NCI-H526 treated with DMSO at 0.1 percent for 48 hours (cell line): ENCODE measurements at places on chromosomes 5 and 9.

GRCh38 chr5:124751031-124751430 is 4.6 kb upstream of the ZNF608 start:
- DNase-seq, result no peak

DNA sequence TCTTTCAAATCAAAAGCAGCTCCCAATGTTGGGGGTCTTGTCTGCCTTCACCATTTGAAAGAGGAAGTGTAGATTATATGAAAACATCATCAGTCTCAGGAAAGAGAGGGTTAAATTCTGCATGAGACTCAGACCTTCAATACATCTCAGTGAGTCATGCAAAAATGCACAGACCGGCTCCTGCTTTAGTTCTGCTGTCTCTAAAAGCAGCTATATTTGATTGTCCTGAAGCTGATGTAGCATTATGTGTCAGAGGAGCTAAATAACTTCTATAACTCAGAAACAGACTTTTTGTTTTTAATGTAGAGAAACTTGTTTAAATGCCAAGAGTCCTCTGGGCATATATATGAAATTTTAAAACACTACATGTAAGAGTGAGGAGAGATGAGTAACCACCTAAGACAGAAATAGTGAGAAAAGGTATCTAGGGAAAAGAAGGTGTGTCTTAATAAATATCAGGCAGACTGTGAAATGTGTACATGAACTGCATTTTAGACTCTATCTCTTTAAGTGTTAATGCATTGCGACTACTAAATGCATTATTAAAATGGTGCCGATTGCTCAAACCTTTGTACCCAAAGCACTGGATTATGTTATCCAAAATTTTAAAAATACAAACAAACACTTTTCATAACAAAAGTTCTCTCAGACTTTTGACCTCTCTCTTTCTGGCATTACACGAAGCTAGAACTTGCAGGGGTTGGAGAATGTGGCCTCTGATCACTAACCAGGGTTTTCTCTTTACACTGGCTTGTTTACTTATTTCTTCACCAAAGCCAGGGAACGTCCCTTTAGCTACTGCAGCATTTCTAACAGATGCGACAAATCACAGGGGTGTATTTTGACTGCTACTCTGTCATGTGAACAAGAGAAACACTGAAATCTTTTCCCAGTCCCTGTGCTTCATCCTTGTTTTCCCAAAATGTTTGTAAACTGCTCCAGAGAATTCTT is 302.3 kb downstream of the ARL15 start:
- no peak for DNase-seq

DNA sequence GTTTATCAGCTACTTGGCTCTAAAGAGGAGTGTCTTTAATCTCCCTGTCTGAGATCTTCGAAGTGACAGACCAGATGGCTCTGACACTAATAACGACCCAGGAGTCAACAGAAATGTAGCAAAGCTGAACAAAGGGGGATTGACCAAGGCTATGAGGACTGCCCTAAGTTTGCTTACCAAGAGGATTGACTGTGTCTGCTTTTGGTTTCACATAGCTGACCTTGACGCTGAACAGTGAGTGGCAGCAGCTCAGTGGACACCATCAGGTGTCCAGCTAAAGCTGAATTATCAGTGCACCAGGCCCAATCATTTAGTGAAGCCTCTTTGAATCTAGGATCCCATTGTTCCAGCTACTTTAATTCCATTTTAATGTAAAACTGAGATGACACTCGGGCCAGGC is 262.6 kb downstream of the COX7C start:
- DNase-seq, result no peak

- DNase-seq, result peak; percentile 12
Measured at GRCh38 chr5:74919487-74919886, 53.3 kb upstream of the FAM169A start.

DNA sequence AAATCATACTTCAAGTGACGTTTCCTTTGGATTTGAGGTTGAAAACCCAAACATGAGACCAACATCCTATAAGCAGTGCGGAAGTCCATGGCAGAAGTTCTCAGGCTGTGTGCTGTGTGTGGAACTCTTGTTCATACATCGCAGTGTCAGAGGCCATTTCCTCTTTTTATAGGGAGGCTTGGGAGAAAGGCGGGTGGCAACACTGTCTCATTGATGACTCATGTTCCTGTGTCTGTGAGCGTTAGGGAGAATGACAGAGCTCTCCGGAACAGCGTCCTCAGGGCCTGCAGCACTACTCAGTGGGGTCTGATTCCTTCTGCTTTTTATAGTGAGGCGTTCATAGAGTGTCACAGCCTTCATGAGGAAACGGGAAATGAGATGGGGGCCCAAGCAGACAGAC is 98.8 kb upstream of the BASP1 start:
- DNase-seq, result no peak

- no peak for DNase-seq
Measured at GRCh38 chr9:86042199-86042978, 57.0 kb downstream of the GOLM1 start.

- DNase-seq, result no peak
Measured at GRCh38 chr9:108017671-108018070, 528.1 kb upstream of the KLF4 start.

DNA sequence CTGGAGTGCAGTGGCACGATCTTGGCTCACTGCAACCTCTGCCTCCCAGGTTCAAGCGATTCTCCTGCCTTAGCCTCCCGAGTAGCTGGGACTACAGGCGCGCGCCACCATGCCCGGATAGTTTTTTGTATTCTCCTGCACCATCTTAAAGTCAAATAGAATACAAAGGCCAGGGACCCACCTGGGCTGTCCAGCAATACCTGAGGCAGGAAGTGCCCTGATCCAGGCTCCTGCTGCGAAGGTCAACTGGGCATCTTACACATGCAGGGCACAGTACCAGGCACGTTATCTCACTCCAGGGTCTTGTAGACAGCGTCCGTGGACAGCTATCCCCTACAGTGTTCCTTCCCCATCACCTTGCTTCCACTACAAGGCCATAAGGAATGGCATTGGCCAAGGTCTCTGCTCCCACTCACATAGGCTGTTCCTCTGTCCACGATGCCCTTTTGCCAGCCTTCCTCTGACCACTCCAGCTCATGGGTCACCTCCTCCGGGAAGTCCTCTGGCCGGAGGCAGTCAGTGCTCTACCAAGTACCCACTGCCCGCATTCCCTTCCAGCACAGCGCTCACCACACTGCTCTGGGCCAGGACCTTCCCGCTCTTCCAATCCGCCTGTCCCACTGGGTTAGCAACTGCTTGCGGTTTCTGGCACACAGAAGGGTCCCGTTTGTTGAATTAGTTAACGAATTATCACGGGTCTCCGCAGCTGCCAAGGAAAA is 978 bp downstream of the P4HA2 start:
- DNase-seq, result no peak

DNA sequence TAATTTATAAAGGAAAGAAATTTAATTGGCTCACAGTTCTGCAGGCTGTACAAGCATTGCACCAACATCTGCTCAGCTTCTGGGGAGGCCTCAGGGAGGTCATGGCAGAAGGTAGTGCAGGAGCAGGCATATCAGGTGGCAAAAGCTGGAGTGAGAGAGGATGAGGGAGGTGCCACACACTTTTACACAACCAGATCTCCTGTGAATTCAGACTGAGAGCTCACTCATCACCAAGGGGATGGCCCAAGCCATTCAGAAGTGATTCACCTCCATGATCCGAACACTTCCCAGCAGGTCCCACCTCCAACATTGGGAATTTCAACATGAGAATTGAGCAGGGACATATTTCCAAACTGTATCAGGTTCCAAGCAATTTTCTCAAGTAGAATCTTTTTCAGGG is 84.7 kb upstream of the BRINP1 start:
- DNase-seq, result no peak
